A375 (cell line): ENCODE measurements at places on chromosomes 4 and X. TPM values are rescaled to one million over a fixed set of nuclear protein-coding genes. Genes with fewer than 3 reads are reported as not detected.

GPRIN3 gene
- 0.19 and 0.27 TPM in 2 replicates for total RNA-seq

NPY2R gene
- total RNA-seq, result not detected in 2 replicates

SMIM31 gene
- total RNA-seq, result not detected in 2 replicates

PABPC1L2A gene
- total RNA-seq, result not detected in 2 replicates

EREG gene
- 0.04 and 0.13 TPM in 2 replicates for total RNA-seq

MAP7D2 gene
- 0.03 TPM in 1 of 2 replicates, not detected in the other for total RNA-seq

RAB41 gene
- not detected in 2 replicates for total RNA-seq

F11 gene
- not detected in 2 replicates for total RNA-seq

BEX4 gene
- total RNA-seq, result 11.6 and 12.0 TPM in 2 replicates

ELF4 gene
- total RNA-seq, result 6.3 and 7.1 TPM in 2 replicates

TRPC3 gene
- 0.64 and 1.4 TPM in 2 replicates for total RNA-seq

OCIAD2 gene
- not detected in 2 replicates for total RNA-seq

FAM236B gene
- not detected in 2 replicates for total RNA-seq

RTL3 gene
- total RNA-seq, result 0.34 TPM in 1 of 2 replicates, not detected in the other

NAP1L5 gene
- 0.05 TPM in 1 of 2 replicates, not detected in the other for total RNA-seq

POU3F4 gene
- total RNA-seq, result not detected in 2 replicates

FGF2 gene
- 13.9 and 14.6 TPM in 2 replicates for total RNA-seq

GNL3L gene
- 40.2 and 41.8 TPM in 2 replicates for total RNA-seq

PAGE2B gene
- 0.45 TPM in 1 of 2 replicates, not detected in the other for total RNA-seq

LAMP2 gene
- 16.4 and 16.9 TPM in 2 replicates for total RNA-seq

DAPP1 gene
- total RNA-seq, result not detected in 2 replicates

SMAD1 gene
- total RNA-seq, result 9.2 and 10.0 TPM in 2 replicates

PABPC4L gene
- total RNA-seq, result 0.90 and 1.1 TPM in 2 replicates

ERVMER34-1 gene
- total RNA-seq, result 0.11 and 0.30 TPM in 2 replicates
